ENCODE measurements at places on chromosomes 3 and 15.

DNA sequence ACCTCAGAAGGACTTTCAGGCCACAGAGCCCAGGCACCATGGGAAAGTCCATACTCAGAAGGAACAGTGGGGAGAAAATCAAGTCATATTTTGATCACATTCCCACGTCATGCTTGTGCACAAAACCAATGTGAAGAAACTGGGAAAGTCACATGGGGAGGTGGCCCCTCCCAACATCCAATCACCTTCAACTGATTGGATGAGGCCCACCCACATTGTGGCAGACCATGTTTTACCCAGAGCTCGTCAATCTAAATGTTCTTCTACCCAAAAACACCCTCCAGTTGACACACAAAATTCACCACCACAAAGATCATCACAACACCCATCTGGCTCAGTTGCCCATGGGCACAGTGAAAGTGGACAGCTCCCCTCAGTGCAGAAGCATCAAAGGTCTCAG is 248.2 kb upstream of the IGF1R start:
- no peak for DNase-seq

DNA sequence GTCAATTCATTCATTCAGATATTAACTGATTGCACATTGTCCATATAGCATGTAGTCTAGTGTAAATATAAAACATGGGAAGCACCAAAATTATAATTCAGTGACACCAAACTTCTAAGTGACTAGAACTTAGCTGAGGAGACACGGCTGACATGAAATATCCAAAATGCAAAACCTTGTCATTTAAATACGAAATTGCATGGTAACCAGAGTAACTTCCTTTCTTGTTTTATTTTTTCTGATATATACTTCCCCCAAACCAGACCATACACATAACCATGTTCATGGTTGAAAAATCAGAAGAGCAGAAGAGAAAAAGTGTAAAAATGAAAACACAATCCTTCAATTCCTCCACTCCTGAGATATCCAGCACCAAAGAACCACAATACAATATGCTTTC is 38.0 kb downstream of the CBLB start:
- DNase-seq: no peak

GRCh38 chr3:75272691-75273090 is 391.4 kb upstream of the FRG2C start:
- no peak for DNase-seq

GRCh38 chr3:116444819-116445310 is 422 bp downstream of the LSAMP start:
- no peak for DNase-seq

- DNase-seq: no peak
These were observed 28.5 kb upstream of the PTPRG start for GRCh38 chr3:61532739-61533500.

DNA sequence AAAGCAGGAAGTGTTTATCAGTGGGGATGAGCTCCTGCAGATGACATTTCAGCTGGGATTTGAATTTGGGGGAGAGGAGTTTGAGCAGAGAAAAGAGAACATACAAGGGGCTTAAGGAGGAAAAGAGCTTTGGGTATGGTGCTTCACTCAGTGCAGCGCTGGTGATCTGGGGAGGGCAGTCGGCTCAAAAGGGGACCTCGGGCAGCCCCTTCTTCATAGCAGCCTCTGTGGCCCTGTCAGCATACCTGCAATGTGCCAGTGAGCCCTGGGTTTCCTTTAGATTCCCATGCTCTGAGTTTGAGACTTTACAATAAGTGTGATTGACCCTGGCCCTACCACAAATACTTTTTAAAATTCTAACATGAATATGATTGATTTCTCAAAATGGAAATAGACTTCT is 40.2 kb downstream of the ROPN1B start:
- no peak for DNase-seq

Measured in stimulated activated CD4-positive, alpha-beta T cell treated with anti-CD3 and anti-CD28 coated beads, TNF-alpha, amount 100 ng/mL, for 24 hours (primary cell).